ENCODE measurements at places on chromosomes 3 and 15.

GRCh38 chr15:26115229-26115943 is 252.3 kb upstream of the ATP10A start:
- no peak for DNase-seq

GRCh38 chr15:45276831-45277230 is 24.8 kb downstream of the SLC28A2 start:
- no peak for DNase-seq

DNA sequence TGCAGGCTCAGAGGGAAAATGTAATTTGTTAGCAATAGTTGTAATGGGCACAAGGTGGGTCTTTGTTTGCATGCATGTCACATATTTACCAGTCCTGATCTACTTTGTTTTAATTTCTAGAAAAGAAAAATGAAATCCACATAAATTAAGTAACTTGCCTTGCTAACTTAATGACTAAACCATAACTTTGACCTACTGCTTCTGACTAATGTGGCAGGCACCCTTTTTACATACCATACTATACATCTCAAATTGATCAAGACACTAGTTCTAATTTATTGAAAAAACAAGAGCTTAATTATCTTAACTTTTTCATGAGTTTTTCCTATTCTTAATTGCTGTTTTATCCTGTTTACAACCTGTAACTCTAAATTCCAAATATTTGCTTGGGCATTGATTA is 93.2 kb downstream of the ATP11B start:
- no peak for DNase-seq

GRCh38 chr3:118809696-118810498 is 224.7 kb downstream of the IGSF11 start:
- DNase-seq: no peak

DNA sequence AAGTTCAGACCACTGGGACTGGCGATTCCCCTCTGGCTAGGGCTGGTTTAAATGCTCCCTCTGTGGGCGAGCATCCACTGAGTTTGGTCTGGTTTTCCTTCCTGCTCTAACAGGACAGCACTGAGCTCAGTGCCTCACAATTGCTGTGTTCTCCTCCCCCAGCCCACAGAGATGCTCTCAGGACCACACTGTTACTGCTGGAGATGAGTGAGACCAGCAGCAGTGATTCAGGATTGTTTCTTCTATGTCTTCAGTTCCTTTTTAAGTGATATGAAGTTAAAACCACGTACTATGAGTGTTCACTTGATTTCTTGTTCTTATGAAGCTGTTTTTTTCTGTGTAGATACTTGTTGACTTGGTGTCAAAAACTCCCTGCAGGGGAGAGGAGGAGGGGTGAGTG is 180.4 kb upstream of the COL8A1 start:
- DNase-seq: no peak

DNA sequence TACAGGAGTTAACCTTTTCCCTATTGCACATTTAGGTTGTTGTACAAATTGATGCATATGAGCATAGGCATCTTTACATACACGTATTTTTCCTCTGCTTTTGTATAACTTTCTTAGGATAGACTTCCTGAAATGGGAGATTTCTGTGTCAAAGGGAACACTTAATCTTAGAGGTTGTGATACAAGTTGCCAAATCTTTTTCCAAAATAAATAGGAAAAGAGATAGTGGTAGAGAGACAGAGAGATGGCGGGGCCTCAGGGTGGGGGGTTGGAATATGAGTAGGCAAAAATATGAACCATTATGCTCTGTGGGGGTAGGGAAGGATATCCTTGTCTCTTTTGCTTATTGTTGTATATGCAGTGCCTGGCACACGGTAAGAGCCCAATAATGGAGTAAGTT is 70.7 kb upstream of the UBE2E1 start:
- no peak for DNase-seq

DNA sequence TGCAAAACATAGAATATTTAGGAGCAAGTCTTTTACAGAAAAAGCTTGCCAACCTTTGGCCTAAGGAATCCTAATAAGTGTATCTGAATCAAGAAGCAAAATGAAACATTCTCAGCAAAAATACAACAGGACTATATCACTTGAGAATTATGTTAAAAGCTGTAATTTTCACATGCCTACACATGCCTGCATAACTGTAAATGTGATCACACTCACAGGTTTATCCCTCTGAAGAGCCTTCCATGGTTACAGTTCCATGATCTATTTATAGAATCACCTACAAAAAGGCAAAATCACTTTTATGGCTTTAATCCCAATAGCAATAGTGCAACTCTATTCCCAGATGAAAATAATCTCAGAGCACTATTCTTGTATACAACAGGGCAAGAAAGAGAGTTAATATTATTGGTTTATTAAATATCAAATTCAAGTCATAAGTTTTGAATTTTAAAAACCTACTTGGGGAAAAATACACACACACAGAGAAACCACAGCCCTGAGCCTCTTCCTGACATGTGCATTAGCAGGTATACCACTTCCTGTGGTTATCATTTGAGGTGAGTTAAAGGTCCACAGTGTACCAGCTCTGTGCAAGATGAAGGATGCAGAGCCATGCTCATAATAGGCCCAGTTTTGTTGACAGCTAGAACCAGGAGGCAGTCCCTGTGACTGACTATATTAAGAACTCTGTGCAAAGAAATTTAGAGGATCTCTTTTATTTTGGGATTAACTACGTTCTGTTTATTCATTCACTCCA is 252.5 kb upstream of the TGFBR2 start:
- peak; percentile 89 for DNase-seq

- no peak for DNase-seq
Observed at GRCh38 chr3:141878817-141879216, 2.4 kb downstream of the ATP1B3 start.

DNA sequence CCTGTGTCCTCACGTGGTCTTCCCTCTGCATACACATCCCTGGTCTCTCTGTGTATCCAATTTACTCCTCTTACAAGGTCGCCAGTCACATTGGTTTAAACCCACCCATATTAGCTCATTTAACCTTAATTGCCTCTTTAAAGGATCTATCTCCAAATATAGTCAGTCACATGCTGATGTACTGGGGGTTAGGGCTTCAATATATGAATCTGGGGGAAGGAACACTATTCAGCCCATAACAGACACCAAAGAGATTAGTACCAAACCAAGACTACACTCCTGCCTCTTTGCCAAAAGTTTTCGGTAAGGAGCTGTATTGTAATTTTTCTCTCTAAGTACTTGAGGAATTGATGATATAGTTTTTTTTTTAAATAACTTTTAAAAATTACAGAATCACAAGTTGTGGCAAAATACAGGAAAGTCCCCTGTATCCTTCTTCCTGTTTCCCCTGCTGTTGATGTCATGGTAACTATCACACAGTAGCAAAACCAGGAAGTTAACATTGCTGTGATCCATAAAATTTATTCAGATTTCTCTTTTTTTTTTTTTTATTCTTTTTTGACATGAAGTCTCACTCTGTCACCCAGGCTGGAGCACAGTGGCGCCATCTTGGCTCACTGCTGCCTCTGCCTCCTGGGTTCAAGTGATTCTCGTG is 67.8 kb downstream of the SLCO3A1 start:
- DNase-seq: peak; percentile 29

- DNase-seq: no peak
Observed at GRCh38 chr15:82315519-82316246, 33.6 kb downstream of the GOLGA6L10 start.

DNA sequence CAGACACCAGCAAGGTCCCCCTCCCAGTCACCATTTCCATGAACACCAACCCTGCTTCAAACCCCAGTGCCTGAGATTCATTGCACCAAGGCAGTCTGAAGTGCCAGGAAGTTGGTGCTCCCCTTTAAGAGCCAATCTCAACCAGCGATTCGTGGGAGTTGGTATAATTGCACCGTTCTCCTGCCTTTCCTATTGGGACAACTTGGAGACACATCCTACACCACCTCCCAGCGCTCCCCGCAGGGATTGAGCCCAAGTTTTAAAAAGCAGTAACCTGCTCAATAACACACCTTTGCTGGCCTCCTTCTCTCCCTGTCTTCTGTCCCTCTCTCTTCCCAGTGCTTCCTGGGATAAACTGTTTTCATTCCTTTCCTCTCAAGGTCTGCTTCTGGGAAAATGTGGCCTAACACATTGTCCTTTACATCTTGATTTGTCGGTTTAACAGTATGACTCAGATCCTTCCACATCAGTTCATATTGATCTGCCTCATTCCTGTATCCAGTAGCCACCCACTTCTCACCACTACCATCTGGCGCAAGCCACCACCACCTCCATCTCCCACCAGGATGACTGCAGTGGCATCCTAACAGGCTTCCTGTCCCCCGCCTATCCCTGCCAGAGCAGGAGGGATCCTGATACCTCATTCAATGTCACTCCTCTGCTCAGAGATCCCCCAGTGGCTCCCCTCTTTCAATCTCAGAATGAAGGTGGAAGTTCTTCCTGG is 37.8 kb upstream of the HRH1 start:
- DNase-seq: no peak

DNA sequence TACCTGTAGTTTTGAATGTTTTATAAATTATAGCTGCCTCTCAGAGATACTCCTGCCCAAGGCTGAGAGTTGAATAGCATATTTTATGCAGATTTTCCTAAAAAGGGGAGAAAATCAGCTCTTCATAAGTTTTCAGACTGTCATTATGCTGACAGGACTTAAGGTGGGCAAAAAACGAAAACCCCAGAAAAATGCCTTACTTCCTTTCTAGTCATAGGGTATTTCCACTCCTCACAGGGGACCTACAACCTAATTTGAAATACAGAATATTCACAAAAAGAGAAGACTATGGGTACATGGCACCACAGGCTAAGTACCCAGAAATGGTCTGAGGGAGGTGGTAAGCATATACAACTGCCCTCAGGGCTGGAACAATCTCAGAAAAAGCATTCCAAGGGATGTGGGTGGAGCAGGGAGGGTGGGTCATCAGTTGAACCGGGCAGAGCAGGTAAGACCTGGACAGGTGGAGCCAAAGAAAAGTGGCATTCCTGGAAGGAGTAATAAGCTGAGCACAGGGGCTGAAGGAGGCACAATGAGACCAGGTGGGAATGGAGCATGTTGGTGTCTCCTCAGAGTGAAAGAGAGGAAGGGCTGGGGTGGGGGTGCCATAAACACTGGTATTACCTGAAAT is 10.6 kb upstream of the OXSR1 start:
- DNase-seq: no peak

DNA sequence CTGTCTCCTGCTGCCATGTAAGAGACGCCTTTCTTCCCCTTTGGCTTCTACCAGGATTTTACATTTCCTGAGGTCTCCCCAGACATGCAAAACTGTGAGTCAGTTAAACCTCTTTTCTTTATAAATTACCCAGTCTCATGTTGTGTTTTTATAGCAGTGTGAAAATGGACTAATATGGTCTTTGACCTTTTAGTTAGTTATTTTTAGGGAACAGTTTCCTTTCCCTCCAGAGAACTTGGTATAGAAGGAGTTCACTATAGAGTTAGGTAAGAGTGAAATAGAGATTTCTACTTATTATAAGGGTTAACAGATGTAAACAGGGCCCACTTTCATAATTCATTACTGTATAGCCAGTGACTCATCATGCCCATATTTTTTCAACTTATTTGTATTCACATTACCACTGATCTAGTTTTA is 170.9 kb downstream of the UNC13C start:
- DNase-seq: no peak

- no peak for DNase-seq
Observed at GRCh38 chr3:152392272-152392880, 123.6 kb downstream of the MBNL1 start.

DNA sequence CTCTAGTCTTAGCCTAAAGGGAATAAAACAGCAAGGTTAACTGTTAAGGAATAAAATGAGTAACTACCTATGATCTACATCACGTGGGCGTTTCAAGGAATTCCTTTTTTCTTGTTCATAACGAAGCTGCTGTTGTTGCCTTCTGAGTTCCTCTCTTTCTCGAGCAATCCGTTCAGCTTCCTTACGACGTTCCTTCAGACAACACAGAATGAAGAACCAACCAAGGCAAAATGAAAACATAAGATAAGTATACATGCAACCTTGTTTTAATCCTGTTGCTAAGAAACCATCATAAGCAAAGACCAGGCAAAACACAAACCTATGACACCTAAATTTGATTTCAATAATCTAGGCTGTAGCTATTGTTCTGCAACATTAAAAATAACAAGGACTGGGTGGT is 44.1 kb downstream of the SLTM start:
- no peak for DNase-seq

DNA sequence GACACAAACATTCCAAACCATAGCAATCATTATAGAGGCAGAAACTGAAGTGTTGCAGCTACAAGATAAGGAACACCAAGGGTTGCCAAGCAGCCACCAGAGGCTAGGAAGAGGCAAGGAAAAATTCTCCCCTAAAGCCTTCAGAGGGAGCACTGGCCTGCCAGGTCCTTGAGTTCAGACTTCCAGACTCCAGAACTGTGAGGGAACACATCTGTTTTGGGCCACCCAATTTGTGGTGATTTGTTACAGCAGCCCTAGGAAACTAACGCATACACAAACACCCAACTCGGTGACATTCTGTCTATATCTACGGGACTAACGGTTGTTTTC is 54.6 kb downstream of the MB21D2 start:
- DNase-seq: no peak

DNA sequence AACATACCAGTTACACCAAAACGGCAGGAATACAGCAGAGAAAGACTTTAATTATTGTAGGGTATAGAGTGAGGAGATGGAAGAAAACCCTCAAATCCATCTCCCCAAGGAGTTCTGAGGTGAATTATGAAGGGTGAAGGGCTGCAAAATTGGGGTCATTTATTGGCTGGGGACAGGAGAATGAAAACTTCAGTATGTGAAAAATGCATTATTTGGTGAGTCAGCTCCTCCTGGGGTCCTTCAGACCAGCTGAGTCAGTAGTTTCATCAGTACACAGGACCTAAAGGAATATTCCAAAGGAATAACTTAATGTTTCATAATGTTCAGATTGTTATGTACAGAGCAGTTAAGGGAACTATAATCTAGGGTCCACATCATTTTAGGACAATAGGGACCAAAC is 566.0 kb downstream of the GBE1 start:
- no peak for DNase-seq

- DNase-seq: no peak
Observed at GRCh38 chr15:59830873-59831272, 141.8 kb upstream of the BNIP2 start.

GRCh38 chr15:98160236-98160635 is 199.7 kb downstream of the ARRDC4 start:
- no peak for DNase-seq

GRCh38 chr15:57321973-57322601 is 54.2 kb upstream of the CGNL1 start:
- DNase-seq: no peak

DNA sequence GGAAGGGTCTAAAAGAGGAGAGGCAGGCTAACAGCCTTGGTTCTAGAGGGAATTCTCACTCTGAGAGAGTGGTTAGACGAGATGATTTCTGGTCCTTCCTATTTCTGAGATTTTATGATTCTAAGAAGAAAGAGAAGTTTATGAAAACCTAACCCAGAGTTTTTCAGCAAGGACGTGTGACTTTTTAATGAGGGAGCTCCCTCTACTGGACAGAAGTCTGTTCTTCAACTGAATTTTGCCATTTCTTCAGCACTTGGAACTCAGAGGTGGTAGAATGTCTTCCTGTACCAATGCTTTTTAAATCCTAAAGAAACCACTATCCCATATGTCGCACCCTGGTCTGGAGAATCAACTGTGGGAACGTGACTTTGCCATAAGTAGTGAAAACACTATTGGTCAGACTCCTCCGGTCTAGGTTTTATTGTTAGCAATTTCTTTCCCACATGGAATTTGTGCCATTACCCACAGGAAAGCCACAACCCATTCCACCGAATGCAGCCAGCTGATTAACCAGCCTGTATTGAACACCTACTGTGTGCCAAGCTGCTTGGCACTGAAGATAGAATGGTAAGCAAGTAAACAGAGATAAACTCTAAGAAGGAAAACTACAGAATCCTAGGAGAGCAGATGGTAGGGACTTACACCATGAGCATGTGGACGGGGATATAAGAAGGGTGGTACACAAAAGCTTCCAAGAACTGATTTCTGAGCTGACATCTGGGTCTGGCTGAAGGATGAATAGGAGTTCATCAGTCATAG is 199.5 kb upstream of the LMCD1 start:
- DNase-seq: no peak

Measured in stimulated activated naive CD4-positive, alpha-beta T cell (primary cell).